Activated T-cell treated with anti-CD3 and anti-CD28 coated beads, Interleukin-2, amount 50 U/mL, for 48 hours (primary cell): ENCODE measurements at places on chromosomes 6 and 20.

- DNase-seq, result peak; percentile 84
These were observed at the start of gene GMPR for GRCh38 chr6:16238057-16238962. Gene GMPR, plus strand, starts transcription at chr6:16238587. Its CDS starts 107 bp downstream, at chr6:16238694.

GRCh38 chr6:44227148-44227793 is 3.9 kb downstream of the SLC29A1 start:
- no peak for DNase-seq

GRCh38 chr6:145258122-145258521 is 477.2 kb downstream of the EPM2A start:
- no peak for DNase-seq

DNA sequence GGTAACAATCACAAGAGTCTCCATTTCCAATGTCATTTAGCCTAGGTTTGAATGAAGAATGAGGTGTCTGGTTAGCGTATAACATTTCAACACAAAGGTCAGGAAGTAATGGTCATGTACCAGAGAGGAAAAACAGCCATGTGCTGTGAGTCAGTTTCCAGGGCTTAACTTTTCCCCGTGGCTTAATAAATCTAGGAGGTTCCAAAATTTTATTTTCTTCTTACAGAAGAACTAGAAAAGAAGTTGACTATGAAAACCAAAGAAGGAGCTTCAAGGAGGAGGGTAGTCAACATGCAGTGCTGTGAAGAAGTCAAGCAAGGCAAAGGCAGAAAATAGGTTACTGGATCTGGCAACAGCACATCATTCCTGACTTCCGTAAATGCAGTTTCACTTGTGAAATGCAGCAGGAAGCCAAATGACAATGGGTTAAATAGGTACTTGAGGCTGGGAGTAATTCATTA is 8.4 kb upstream of the GABRR2 start:
- DNase-seq, result no peak

GRCh38 chr20:16654858-16655535 is 74.8 kb upstream of the SNRPB2 start:
- DNase-seq, result no peak

DNA sequence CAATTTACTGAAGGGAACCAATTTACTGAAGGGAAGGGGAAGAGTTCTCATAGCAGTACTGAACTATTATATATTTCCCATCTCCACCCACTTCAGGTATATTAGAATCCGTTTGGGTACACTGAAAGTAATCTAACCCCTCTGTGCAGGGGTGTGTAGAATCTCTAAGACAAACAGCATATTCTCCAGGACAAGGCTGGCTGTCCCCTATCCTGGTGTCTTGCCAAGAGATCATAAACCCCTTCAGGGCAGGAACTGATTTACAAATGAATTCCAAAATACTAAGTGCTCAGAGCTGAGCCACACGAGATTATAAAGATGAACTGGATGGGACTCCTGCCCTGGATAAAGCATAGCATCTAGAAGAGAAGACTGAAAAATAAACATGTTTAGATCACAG is 9.2 kb downstream of the ASF1A start:
- DNase-seq, result no peak

DNA sequence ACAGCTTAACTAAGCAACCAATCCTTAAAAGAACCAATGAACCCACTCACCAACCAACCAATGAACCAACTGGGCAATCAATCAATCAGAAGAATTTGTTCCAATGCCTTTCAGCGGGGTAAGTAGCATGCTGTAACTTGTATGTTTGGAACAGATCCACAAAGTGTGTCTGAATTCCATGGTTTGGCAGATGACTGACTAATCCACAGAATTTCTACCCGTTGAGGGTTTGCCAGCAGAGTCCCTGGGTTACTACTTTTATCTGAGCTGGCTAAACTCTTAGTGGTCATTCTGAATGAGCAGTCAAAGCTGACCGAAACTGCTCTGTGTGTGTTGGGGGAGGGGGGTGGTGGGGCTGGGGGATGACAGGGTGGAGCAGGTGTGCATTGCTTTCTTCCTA is 125.0 kb upstream of the JAG1 start:
- DNase-seq, result no peak

GRCh38 chr20:15077733-15078250 is 740.4 kb upstream of the FLRT3 start:
- DNase-seq, result no peak
